GM12878 (cell line): ENCODE measurements at places on chromosomes 5 and 9. TPM values are rescaled to one million over a fixed set of nuclear protein-coding genes. Genes with fewer than 3 reads are reported as not detected.

GRCh38 chr5:173733831-173734501 lies 117.5 kb upstream of the BOD1 start:
- H3K4me3 ChIP-seq: no peak overlapping the region
- peak; percentile 28 for DNase-seq

The KCNMB1 gene
- total RNA-seq: 3.5 and 3.8 TPM in 2 replicates

- H3K27ac ChIP-seq: no peak overlapping the region
- H3K36me3 ChIP-seq: peaks cover 10% of the 10 kb centered on the region
- no peak for DNase-seq
- H3K4me1 ChIP-seq: no peaks in the 10 kb centered on the region
Measured at GRCh38 chr5:10393491-10393890, 40.0 kb downstream of the MARCHF6 start.

The OMD gene
- not detected in 2 replicates for total RNA-seq

The F12 gene
- 5.8 and 7.1 TPM in 2 replicates for total RNA-seq

GRCh38 chr5:74401281-74401945 lies 239.1 kb downstream of the ENC1 start:
- H3K4me3 ChIP-seq: no peak overlapping the region
- H3K27me3 ChIP-seq: no peaks in the 10 kb centered on the region
- DNase-seq: no peak
- H3K27ac ChIP-seq: no peak overlapping the region

The FAM221B gene
- total RNA-seq: not detected in 2 replicates

The DRD1 gene
- not detected in 2 replicates for total RNA-seq

GRCh38 chr9:32551276-32552051 lies 663 bp upstream of the SMIM27 start:
- no peaks in the 10 kb centered on the region for H3K27me3 ChIP-seq
- 0 out of 2 replicates have a peak, but pooled peaks cover 3% of the 10 kb centered on the region for H3K36me3 ChIP-seq
- peak; percentile 12 for DNase-seq
- peaks cover 8% of the 10 kb centered on the region for H3K4me1 ChIP-seq

The TXNDC8 gene
- not detected in 2 replicates for total RNA-seq

- no peak overlapping the region for H3K4me3 ChIP-seq
- H3K27ac ChIP-seq: no peak overlapping the region
Measured at GRCh38 chr9:130138791-130139190, 33.4 kb upstream of the NCS1 start.

DNA sequence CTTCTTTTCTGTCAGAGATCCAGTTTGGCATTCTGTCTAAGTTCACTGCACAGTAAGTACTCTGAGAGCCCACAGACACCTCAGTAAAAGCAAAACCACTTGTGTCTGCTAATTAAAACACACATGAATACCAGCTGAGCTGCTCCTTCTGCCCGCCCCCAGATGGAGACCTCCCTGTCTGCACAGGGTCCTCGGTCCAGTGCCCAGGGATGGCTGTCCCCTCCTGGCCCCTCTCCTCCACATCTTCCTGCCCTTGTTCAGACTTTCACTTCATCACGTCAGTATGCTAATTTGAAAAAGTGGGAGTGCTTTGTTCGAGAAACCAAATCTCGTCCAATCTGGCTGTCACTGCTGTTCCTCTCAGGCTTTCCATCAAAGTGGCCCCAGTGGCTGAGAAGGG lies 43.5 kb downstream of the LIX1 start:
- peaks cover 26% of the 10 kb centered on the region for H3K4me1 ChIP-seq
- 0 out of 2 replicates have a peak overlapping the region, but pooled peaks have one; percentile 35 for H3K4me3 ChIP-seq
- H3K27me3 ChIP-seq: no peaks in the 10 kb centered on the region
- H3K36me3 ChIP-seq: no peaks in the 10 kb centered on the region
- no peak overlapping the region for H3K27ac ChIP-seq

The PFN3 gene
- not detected in 2 replicates for total RNA-seq

GRCh38 chr5:84683594-84683993 lies 298.9 kb upstream of the EDIL3 start:
- no peak for DNase-seq
- H3K27ac ChIP-seq: no peak overlapping the region
- H3K4me1 ChIP-seq: no peaks in the 10 kb centered on the region
- H3K27me3 ChIP-seq: no peaks in the 10 kb centered on the region

The SPAG8 gene
- 0.72 and 0.98 TPM in 2 replicates for total RNA-seq

The DNAJC18 gene
- total RNA-seq: 16.9 and 19.7 TPM in 2 replicates

DNA sequence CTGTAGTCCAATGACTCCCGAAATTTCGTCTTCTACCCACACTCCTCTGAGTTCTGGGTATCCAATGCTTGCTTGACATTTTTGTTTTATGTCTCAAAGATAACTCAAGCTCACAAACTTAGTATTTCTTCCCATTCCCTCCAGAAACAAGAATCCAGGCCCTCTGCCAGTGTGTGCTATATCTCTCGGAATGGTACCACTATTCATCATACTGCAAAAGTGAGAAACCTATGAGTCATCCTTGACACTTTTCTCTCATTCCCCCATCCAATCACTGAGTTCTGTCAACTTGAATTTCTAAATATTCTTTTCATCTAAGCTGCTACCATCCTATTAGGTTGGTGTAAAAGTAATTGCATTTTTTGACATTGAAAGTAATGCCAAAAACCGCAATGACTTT lies 9.8 kb downstream of the SLC12A2 start:
- H3K27ac ChIP-seq: no peak overlapping the region
- no peak overlapping the region for H3K4me3 ChIP-seq
- DNase-seq: no peak
- H3K36me3 ChIP-seq: no peaks in the 10 kb centered on the region

DNA sequence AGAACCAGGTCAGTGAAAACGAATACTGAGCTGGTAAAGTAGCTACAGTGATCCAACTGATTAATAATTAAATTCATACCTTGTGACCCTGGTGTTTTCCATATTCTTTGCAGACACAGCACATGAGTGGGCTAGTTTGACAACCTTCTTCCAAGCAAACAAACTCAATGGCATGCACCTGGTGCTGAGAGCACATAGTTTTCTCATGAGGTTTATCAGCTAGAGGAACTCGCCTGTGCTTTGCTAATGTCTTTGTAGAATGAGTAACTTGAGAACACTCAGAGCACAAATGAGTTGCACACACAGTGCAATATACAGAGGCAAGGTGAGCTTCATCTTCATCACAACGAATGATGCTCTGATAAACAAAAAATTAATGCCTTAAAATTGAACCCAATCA lies 12.6 kb downstream of the TRIM23 start:
- no peaks in the 10 kb centered on the region; the same call in 1 of the 2 replicates for H3K36me3 ChIP-seq
- H3K27me3 ChIP-seq: no peaks in the 10 kb centered on the region
- H3K27ac ChIP-seq: no peak overlapping the region

The FOXD4L4 gene
- total RNA-seq: 0.24 and 0.36 TPM in 2 replicates

- no peak overlapping the region for H3K4me3 ChIP-seq
- H3K36me3 ChIP-seq: no peaks in the 10 kb centered on the region
- DNase-seq: no peak
- no peaks in the 10 kb centered on the region for H3K4me1 ChIP-seq
- H3K27ac ChIP-seq: no peak overlapping the region
Measured at GRCh38 chr9:101592788-101593187, 2.0 kb downstream of the PPP3R2 start.

DNA sequence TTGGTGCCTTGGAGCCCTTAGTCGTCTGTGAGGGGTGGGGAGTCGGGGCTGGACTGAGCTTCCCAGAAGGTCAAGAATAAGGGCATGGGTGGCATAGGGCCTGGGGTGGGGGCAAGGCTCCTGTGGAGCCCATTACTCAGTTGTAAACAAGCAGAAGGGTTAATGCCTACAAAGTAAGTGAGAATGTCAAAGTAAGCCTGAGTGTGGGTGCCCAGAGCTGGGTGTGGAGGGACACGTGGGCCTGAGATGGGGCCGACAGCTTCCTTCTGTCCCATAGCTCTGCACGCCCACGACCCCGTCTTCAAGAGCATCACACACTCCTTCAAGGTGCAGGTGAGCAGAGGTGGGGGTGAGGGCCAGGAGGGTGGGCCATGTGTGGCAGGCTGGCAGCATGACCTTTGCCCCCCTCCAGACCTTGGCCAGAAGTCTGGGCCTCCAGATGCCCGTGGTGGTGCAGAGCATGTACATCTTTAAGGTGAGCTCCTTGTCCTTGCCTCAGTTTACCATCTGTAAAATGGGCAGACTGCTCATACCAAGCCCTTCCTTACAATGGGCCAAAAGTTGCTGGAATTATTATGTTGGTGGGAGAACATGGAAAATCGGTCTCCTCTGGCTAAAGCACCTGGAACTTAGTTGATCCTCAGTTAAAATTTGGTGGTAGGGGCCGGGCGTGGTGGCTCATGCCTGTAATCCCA lies 11.1 kb downstream of the DOLK start:
- H3K4me3 ChIP-seq: no peak overlapping the region
- no peak overlapping the region for H3K27ac ChIP-seq
- no peak for DNase-seq
- no peaks in the 10 kb centered on the region for H3K27me3 ChIP-seq

GRCh38 chr5:151017897-151018296 lies 2.5 kb upstream of the GPX3 start:
- H3K4me1 ChIP-seq: no peaks in the 10 kb centered on the region
- no peak overlapping the region for H3K4me3 ChIP-seq
- no peak overlapping the region for H3K27ac ChIP-seq

The GCNT4 gene
- 0.03 TPM in 1 of 2 replicates, not detected in the other for total RNA-seq

DNA sequence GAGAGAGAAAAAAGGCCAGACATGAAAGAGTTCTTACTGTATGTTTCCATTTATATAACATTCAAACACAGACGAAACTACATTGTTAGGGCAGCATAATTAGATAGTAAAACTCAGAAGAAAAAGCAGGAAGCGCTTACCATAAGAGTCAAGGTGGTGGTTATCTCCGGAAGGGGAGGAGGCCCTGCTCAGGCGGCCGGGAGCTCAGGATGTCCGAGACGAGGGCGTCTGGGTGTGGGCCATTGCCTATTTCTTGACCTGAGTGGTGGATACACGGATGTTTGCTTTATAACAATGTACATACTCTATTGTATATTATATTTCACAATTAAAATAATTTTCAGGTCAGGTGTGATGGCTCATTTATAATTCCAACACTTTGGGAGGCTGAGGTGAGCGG lies 80.9 kb upstream of the COL5A1 start:
- no peaks in the 10 kb centered on the region for H3K4me1 ChIP-seq
- H3K27me3 ChIP-seq: no peaks in the 10 kb centered on the region
- no peak overlapping the region for H3K4me3 ChIP-seq
- no peak for DNase-seq
- H3K27ac ChIP-seq: no peak overlapping the region
- no peaks in the 10 kb centered on the region for H3K36me3 ChIP-seq

DNA sequence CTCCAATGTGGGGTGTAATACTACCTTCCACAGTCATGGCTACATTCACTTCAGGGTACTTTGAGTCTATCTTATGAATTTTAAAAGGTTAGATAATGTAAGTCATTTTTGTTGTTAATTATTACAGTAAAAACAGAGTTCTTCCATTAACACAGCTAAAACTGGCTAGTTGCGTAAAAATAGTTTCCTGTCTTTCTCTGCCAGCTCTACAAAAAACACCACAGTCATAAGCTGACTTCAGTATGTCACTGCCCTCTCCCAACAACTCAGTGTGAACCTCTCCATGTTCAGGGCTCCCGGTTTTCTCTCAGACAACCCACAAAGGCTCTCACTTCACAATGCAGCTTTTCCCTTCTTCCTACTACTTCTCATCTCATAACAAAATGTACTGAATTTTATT lies 84.8 kb upstream of the ITGA1 start:
- no peak overlapping the region for H3K27ac ChIP-seq
- no peak for DNase-seq
- H3K27me3 ChIP-seq: peaks cover 1% of the 10 kb centered on the region; the same call in 1 of the 2 replicates
- no peaks in the 10 kb centered on the region for H3K36me3 ChIP-seq
- no peaks in the 10 kb centered on the region for H3K4me1 ChIP-seq
- no peak overlapping the region for H3K4me3 ChIP-seq
